ENCODE measurements at places on chromosomes 12 and 14. TPM values are rescaled to one million over a fixed set of nuclear protein-coding genes. Genes with fewer than 3 reads are reported as not detected.

Gene GPR135
- 0.39 TPM for polyA plus RNA-seq

Gene PRIMA1
- 0.22 TPM for polyA plus RNA-seq

Gene GOLT1B
- 11.3 TPM for polyA plus RNA-seq

Gene KRT72
- polyA plus RNA-seq: not detected

Gene RFX4
- not detected for polyA plus RNA-seq

Gene IFNG-AS1
- not detected for polyA plus RNA-seq

Gene BATF
- polyA plus RNA-seq: 0.74 TPM

Gene SLC5A8
- not detected for polyA plus RNA-seq

Gene SAMD15
- not detected for polyA plus RNA-seq

Gene CLEC6A
- polyA plus RNA-seq: not detected

Gene GPR65
- polyA plus RNA-seq: 1.0 TPM

Gene PLEK2
- 33.9 TPM for polyA plus RNA-seq

Gene B4GALNT1
- polyA plus RNA-seq: 2.1 TPM

Gene PROX2
- not detected for polyA plus RNA-seq

Gene BIN2
- polyA plus RNA-seq: 2.7 TPM

Gene PRB2
- polyA plus RNA-seq: not detected

Gene DLK1
- 7.9 TPM for polyA plus RNA-seq

Gene AGAP2
- polyA plus RNA-seq: 1.1 TPM

Gene IFT81
- polyA plus RNA-seq: 3.8 TPM

Gene PKP2
- polyA plus RNA-seq: 12.7 TPM

Gene RAD51B
- polyA plus RNA-seq: 3.1 TPM

Gene TSHR
- polyA plus RNA-seq: not detected

Gene SERPINA4
- polyA plus RNA-seq: not detected

Gene NTS
- polyA plus RNA-seq: 10.3 TPM

Gene C2CD5
- 15.4 TPM for polyA plus RNA-seq
